CD4-positive, alpha-beta T cell treated with Interleukin-15 for 4 hours (primary cell): ENCODE measurements at places on chromosomes 13 and 19.
A peak's percentile ranks its signal among the peaks of the same experiment; 100 is the strongest.

GRCh38 chr19:28297036-28297435 is 915.9 kb downstream of the UQCRFS1 start:
- DNase-seq, result no peak

- no peak for DNase-seq
Measured at GRCh38 chr13:20190076-20190475, 2.7 kb downstream of the GJB2 start.

GRCh38 chr13:27528908-27529307 is 78.5 kb upstream of the MTIF3 start:
- DNase-seq, result no peak

GRCh38 chr19:1923319-1923718 is 17.7 kb upstream of the CSNK1G2 start:
- no peak for DNase-seq

GRCh38 chr13:47548294-47548840 is 452.7 kb downstream of the SUCLA2 start:
- no peak for DNase-seq

GRCh38 chr19:50500060-50500752 is 10.8 kb downstream of the JOSD2 start:
- no peak for DNase-seq

DNA sequence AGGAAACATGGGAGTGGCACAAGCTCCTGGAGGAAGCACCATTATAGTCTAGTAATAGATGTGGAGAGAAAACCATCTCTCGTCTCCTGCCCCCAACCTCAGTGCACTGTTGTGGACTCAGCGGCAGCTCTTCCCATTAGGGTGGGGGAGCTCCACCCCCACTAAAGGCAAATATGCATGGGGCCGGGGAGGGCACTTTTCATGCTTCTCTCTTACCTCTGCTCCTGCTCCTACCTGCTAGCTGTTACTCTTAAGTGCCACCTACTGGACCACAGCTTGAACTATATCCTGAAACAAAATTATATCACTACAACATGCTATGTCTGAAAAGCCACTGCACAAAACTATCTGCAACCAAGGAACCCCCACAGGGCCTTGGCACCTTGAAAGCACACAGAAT is 112.6 kb upstream of the DACH1 start:
- DNase-seq, result no peak

GRCh38 chr19:50554212-50554611 is 14.0 kb downstream of the LRRC4B start:
- no peak for DNase-seq

DNA sequence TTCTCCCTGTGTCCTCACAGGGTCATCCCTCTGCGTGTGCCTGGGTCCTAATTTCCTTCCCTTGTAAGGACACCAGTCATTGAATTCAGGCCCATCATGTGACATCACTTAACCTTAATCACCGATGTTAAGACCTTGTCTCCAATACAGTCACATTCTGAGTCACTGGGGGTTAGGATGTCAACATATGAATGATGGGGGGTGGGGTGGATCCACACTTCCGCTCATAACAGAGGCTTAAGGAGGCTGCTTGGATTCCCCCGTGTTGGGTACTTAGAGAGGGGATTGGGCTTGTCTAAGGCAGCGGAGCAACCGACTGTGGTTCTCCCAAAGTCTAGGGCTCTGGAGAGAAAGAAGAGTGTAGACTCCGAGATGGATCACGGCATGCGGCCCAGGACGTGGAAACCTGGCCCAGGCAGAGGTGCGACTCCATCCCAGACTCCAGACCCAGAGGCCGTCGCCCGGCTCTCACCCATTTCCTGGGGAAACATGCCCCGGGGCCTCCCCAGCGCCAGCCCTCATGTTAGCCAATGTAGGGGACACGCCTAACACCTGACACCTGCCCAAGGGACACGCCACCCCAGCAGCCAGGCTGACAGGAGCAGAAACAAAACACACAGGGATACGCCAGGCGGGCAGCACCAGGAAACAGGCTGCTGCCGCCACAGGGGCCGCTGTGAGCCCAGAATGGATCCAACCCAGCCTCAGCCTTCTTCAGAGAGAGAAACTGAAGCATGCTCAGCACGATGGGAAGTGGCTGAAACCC is 17.1 kb upstream of the IGLON5 start:
- DNase-seq, result no peak

DNA sequence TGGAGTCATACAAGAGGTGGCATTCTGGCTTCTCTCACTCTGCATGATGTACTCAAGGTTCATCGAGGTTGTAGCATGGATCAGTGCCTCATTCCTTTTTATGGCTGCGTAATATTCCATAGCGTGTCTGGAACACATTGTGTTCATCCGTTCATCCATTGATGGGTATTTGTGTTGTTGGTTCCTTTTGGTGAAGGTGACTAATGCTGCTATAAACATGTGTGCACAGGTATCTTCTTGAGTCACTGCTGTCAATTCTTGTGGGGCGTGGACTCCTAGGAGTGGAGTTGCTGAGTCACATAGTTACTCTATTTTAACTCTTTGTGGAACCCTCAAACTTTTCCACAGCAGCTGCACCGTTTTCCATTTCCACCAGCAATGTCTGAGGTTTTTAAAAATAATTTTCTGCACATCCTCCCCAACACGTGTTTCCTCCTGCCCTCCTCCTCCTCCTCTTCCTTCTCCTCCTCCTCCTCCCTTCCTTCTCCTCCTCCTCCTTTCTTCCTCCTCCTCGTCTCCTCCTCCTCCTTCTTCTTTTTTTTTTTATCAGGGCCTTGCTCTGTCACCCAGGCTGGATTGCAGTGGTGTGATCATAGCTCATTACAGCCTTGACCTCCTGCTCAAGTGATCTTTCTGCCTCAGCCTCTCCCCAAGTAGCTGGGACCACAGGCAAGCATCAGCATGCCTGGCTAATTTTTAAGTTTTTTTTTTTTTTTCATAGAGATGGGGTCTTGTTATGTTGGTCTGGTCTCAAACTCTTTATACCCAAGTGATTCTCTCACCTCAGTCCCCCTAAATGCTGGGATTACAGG is 2.0 kb upstream of the TMEM221 start:
- DNase-seq, result peak; percentile 47

GRCh38 chr19:1232652-1233072 is 5.1 kb downstream of the CBARP start:
- DNase-seq, result no peak

GRCh38 chr13:64234255-64234654 is 2818.6 kb upstream of the PCDH20 start:
- no peak for DNase-seq

- DNase-seq, result no peak
Measured at GRCh38 chr19:14097532-14098151, 7.1 kb upstream of the SAMD1 start.

DNA sequence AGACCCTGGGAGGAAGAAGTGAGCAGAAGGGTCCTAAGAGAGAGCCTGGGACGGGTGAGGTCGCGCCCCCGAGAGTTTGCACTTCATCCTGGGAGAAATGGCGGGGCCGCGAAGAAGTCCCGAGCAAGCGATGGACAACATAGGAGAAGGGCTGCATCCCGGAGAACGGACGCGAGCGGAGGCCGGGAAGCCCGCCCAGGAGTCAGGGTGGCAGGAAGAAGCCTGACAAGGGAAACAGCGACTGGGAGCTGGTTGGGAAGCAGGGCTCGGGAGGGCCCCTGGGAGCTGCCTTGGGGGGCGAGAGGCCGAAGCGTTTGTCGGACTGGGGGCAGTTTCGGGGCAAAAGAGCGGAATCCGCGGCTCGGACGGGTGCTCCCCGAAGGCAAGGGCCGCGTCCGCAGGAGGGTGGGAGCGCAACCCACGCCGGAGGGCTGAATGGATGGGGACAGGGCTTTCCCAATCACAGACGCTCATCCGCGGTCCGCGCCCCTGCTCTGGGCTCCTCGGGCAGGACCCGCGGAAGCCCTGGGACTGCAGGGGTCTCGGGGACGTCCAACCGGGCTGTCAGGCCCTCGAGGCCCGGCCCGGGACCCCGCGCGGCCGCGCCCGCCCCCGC is 469 bp downstream of the ABHD17A start:
- DNase-seq, result no peak

DNA sequence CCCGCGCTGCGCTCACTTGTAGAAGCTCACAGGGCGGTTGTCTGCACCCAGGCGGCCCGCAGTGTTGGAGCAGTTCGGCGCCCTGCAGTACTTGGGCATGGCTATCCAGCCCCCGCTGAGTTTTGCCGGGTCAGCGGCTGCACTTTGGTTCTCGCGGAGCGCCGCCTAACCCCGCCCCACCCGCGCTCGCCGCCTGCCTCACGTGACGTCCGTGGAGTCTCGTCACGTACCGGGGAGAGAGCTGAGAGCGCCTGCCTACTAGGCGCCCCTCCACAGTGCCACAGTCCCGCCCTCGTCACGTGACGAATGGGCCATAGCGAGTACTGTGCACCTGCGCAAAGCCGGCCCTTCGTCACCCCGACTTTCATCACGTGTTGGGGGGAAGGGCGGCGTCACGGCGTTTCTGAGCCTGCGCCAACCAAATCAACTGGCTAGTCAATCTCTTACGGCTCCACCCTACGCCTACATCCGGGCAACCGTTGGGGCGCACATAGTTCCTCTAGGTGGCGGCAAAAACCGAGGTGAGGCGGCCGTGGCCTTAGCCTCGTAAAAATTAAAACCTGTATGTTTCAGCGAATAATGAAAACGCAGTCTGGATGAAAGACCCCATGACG is at the start of gene THAP8:
Gene THAP8, minus strand, starts transcription at position 167 of the 614 bp plus-strand sequence. Its CDS starts 68 bp downstream, at position 99.
- DNase-seq, result peak; percentile 100

GRCh38 chr19:10815969-10816644 is 19.9 kb downstream of the TMED1 start:
- DNase-seq, result no peak

DNA sequence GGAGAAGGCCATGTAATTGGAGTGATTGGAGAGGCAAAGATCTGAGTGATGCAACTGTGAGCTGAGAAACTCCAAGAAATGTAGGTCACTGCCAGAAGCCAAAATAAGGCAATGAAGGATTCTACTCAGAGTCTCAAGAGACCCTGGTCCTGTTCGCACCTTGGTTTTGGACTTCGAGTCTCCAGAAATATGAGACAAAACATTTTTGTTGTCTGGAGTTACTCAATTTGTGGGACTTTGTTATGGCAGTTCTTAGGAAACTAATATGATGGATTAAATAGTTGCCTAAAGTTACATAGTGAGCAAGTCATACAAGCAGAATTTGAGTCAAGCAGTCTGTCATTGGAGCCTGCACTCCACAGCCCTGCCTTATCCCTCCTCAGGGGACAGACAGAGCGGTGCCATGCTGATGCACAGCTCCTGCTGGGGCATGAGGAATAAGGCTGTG is 104.2 kb downstream of the ITGBL1 start:
- no peak for DNase-seq

DNA sequence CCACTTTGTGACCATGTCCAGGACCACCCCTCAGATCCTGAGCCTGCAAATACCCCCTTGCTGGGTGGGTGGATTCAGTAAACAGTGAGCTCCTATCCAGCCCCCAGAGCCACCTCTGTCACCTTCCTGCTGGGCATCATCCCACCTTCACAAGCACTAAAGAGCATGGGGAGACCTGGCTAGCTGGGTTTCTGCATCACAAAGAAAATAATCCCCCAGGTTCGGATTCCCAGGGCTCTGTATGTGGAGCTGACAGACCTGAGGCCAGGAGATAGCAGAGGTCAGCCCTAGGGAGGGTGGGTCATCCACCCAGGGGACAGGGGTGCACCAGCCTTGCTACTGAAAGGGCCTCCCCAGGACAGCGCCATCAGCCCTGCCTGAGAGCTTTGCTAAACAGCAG is 7.7 kb upstream of the CEACAM7 start:
- no peak for DNase-seq

DNA sequence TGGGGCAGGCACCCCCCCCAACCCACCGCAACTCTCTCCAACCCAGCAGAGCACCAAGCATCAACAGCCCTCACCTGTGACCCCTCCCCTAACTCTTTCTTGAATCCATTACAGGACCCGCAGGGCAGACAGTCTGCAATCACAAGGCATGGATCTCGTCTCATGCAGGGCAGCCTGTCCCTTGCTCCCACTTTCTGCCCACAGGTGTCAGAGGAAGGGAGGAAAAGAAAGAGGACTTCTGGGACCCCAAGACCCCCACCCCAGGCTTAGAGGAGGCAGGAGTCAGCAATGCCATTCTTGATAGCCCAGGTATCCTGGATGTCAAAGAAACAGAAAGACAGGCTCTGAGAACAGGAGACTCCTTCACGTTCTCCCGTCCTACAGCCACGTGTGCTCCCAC is 47.4 kb upstream of the TUBGCP3 start:
- DNase-seq, result no peak

DNA sequence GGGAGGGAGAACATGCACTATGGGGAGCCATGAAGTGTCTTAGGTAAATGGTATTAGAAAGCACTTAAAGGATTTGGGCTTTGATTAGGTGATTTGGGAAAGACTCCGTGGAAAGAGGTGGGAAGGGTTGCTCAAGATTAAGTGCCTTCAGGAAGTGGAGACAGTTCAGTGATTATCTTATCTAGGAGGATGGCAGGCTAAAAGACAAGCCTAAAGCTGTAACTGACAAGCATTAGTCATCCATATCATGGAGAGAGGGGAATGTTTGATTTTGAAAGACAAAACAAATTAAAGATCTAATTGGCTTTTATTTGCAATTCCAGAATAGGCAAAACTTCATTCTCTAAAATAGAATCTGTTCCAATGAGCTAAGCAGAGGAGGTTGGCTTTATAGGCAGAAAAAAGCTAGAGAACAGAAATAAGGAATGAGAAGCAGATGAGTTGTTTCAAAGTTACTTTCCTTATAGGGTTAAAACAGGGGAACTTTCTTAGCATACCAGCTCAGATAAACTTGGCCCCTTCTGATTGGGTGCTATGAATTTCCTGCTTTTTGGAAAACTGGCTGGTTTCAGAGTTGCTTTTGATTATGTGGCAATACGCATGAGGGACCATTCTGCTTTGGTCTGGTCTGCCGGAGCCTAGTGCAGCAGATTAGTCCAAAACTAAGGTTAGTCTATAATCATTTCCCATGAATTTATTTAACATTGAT is 1.8 kb upstream of the DIAPH3 start:
- no peak for DNase-seq

GRCh38 chr13:36332986-36333385 is 13.2 kb downstream of the SPART start:
- no peak for DNase-seq

GRCh38 chr19:45368737-45369340 is 1.5 kb downstream of the ERCC2 start:
- no peak for DNase-seq

- DNase-seq, result no peak
Measured at GRCh38 chr19:35404879-35405622, 34.2 kb downstream of the GPR42 start.

GRCh38 chr19:16088351-16089009 is 12.2 kb downstream of the TPM4 start:
- DNase-seq, result no peak
